ENCODE measurements at places on chromosomes 1 and 21.
A peak's percentile ranks its signal among the peaks of the same experiment; 100 is the strongest.

- no peak for DNase-seq
These were observed 19.3 kb upstream of the SLC16A1 start for GRCh38 chr1:112975336-112975735.

DNA sequence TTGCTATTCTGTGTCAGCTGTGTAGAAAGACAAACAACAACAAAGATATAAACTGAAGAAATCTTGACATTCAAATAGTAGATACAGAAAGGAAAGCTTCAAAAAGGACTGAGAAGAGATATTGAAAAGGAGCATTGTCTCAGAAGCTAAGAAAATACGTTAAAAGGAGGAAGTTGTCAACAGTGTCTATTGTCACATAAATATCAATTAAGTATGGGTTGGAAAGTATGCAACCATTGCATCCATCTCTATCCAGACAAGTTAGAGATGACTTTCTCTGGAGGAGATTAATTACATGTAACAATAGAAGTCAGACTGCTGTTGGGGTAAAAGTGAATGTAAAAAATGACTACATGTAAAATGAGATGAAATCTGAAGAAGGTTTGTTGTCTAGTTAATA lies 29.7 kb upstream of the BRINP3 start:
- no peak for DNase-seq

GRCh38 chr1:43331688-43332087 lies 5.9 kb upstream of the MPL start:
- no peak for DNase-seq

GRCh38 chr1:162179121-162179520 lies 109.6 kb downstream of the NOS1AP start:
- DNase-seq: no peak

DNA sequence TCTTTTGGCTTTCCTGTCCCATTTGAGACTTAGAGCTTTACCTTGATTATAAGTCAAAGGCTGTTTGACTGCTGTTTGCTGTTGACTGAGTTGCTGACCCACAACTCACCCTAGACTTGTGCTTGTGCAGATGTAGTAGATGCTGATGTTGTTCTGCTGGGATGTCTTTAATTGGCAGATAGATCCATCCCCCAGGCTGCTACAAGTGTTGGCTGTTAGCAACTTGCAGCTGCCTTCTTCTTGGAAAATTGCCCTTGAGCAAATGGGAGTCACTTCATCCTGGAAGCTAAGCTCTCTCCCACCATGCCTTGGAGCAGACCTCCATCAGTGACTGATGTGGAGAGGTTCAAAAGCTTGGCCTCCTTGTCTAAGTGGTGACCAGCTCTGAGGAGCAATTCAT lies 139.3 kb upstream of the KIAA0040 start:
- DNase-seq: no peak

DNA sequence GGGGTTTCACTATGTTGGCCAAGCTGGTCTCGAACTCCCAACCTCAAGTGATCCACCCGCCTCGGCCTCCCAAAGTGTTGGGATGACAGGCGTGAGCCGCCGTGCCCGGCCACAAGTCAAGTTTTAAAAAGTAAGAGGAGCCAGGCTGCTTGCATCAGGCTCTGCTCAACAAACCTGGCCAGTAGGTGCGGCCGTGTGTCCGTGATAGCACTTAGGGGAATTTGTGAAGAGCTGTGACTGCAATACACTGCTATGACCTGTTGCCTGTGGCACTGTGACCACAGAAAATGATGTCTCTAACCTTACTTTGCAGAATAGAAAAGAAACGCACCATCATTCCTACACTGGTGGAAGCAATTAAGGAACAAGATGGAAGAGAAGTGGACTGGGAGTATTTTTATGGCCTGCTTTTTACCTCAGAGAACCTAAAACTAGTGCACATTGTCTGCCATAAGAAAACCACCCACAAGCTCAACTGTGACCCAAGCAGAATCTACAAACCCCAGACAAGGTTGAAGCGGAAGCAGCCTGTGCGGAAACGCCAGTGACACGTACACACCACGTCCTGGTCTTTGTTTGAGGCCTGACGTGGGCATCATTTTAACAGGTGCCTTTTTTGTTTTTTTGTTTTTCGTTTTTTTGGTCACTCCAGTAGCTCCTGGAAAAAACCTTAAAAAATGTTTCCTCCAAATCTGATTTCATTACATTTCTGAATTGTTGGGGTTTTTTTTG lies 16.7 kb downstream of the C1orf174 start:
- DNase-seq: no peak

DNA sequence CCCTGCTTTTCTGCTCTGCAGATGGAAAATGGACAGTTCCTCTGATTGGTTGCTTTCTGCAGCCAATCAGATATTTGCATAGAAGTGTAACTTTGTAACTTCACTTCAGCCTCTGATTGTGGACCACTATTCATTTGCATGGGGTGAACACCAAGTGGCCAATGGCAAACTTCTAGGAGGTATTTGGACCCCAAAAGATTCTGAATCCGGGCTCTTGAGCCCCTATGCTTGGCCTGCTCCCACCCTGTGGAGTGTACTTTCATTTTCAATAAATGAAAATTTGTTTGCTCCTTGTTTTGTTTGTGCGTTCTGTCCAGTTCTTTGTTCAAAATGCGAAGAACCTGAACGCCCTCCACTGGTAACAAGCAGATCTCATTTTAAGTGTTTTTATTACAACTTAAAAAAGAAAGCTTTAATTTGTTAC lies 6.4 kb upstream of the GSTM4 start:
- DNase-seq: no peak

- DNase-seq: peak; percentile 24
These were observed 180.3 kb downstream of the DISC1 start for GRCh38 chr1:231806623-231807495.

- peak; percentile 56 for DNase-seq
These were observed 77.8 kb downstream of the BACH1 start for GRCh38 chr21:29376556-29376955.

DNA sequence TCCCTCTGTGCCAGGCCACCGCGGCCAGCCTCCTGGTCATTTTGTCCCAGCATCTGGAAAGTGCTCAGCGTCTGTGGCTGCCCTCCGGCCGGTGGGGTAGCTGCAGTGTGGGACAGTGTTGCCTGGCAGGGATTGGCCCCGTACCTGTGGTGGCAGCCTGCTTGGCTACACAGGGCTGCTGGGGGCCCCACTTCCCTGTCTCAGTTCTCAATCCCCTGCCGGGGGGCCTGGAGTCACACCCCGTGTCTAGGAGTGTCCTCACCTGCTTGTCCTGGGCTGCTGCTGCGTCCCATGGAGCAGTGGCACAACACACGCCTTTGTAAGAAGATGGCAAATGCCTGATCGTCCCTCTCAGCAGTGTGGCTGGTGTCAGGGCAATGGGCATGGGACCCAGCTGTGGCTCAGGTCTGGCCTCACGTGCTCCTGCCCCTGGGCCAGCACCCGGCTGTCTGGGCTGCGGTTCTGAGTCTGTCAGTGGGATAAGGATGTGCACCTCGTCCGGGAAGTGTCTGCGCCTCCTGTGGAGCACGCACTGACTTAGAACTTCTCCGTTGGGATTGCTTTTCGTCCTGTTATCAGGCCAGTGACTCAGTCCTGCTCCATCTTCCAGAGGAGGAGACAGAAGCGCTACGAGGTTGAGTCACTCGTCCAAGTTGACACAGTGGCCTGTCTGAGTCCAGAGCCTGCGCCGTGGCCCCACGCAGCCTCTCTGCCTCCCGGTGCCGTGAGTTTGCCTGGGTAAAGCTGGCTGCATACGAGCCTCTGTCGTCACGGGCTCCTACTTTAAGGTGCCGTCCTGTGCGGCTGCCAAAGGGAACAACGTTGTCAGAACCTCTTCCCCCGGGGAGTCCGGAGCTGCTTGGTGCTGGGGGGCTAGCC lies 41.0 kb downstream of the CRYAA start:
- DNase-seq: no peak

Measured in CD4-positive, CD25-positive, alpha-beta regulatory T cell (primary cell).